KBM-7 (cell line): ENCODE measurements at places on chromosomes 3 and 15.

- no peak for DNase-seq
These were observed 220.9 kb downstream of the SLC9A9 start for GRCh38 chr3:143627336-143627735.

GRCh38 chr3:144431134-144431533, 459.5 kb downstream of the DIPK2A start:
- no peak for DNase-seq

GRCh38 chr15:80978685-80979329, 10.8 kb downstream of the MESD start:
- no peak for DNase-seq

DNA sequence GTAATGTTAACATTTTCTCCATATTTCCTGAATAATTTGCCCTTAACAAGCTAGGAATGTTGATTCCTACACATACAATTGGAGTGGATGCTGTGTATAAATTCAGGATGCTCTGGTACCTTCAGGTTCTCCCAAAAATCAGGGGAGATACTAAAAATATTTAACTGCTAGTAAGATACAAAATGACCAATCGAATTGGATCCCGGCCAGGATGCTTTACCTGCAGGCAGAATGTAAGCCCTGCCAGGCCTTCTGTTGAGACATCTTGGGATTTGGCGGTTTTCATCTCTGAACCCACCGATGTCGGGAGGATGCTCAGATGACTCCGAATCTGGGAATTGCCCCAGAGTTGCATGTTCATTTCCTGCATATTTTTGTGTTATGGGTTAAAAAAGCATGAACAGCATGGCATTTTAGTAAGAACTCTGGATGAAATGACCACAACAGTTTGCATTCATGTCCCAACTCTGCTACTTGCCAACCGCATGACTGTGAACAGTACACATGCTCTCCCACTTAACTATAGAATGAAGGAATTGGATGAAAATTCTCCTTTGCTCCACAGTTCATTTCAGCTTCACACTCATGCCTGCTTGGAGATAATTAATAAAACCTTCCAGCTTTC, 241.4 kb upstream of the TBL1XR1 start:
- DNase-seq = no peak

GRCh38 chr3:89344076-89344475, 236.7 kb downstream of the EPHA3 start:
- no peak for DNase-seq

DNA sequence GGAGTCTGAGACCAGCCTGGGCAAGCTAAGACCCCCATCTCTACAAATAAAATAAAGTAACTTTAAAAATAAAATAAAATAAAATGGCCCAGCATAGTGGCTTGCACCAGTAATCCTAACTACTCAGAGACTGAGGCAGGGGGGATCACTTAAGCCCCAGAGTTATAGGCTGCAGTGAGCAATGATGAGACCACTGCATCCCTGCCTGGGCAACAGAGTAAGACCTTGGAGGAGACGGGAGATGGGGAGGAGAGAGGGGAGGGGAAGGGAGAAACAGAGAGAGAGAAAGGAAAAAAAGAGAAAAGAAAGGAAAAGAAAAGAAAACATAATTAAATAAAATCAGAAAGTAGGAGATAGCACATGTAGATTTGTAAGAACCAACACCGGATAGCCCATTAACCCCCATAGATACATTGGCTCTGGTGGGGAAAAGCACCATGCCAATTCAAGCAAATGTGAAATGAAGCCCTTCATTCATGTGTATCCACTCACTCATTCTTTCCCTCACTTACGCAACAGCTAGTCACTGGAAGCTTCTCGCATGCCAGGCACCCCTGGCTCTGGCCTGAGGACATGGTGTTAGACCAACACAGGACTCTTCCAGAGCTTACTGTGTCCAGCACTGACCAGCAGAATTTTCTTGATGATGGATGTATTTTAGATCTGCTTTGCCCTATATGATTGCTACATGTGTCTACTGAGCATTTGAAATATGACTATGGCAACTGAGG, 183.2 kb downstream of the MAGI1 start:
- DNase-seq = no peak

DNA sequence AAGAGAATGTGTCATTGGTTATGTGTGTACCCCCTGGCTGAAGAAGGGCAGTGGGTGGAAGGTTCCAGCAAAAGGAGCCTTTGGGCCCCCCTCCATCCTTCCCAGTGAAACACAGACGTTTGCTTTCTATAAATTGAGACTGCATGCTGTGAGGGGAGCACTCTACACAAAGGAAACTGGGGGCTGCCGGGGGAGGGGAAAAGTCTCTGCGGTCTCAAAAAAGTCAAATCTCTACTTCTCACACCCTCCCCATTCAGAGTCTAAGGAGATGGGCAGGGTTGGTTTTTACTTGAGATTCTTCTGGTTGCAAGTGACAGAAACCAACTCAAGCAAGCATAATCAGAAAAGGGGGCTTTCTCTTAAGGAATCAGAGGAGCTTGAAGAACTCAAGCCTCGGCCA, 50.1 kb upstream of the TLE3 start:
- DNase-seq = peak; percentile 76

DNA sequence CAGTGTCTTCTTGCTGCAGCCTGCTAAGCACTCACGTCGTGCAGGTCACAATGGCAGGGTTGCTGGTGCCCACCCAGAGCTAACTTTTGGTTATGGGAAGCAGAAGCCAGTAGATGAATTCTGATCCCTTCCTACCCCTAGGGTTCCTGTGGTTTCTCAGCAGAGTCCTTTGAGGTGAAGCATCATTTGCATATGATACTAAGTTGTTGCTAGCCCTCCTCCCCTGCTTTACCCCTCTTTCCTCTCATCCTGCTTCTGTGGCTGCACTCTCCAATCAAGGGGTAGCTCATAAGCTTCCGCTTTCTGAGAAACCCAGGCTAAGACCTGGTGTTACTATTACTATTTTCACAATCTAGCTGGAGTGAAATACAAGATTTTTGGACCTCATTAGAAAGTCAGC, 22.1 kb upstream of the HEG1 start:
- DNase-seq = peak; percentile 33

DNA sequence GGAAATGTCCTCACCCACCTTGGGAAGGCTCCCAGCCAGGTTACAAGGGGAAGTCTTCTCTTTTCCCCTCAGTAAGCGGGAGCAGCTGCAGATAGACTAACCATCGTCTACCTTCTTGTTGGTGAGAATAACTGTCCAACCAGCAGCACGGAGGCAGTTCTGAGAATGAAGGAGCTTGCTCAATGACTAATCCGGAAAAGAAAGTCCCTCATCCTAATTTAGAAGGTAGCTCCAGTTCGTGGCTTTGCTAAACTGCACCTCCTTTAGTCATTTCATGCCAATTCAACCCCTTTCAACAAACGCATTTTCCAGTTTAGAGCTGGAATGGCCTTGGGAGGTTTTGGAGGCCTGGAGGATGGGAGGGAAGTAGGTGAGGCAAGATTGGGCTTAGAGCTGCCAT, 527.4 kb upstream of the PROK2 start:
- peak; percentile 45 for DNase-seq

DNA sequence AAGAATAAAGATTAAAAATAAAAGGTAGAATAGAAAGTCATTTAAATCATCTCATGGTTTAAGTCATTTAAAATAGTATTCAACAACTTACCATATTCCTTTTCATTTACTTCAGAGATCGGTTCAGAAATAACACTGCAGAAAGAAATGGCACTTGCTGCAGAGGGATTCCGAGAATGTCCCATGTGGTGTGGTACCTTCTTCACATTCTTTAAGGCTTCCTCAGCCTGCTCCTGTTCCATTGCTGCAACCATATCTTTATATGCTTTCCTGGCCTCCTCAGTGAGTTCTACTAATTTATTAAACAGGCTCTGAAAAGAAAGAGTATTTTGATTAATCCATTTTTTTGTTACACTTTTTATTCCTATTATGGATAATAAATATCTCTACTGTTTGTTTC, 32.6 kb upstream of the SHC4 start:
- DNase-seq = no peak

- no peak for DNase-seq
These were observed 16.5 kb downstream of the SEMA7A start for GRCh38 chr15:74417225-74417624.

DNA sequence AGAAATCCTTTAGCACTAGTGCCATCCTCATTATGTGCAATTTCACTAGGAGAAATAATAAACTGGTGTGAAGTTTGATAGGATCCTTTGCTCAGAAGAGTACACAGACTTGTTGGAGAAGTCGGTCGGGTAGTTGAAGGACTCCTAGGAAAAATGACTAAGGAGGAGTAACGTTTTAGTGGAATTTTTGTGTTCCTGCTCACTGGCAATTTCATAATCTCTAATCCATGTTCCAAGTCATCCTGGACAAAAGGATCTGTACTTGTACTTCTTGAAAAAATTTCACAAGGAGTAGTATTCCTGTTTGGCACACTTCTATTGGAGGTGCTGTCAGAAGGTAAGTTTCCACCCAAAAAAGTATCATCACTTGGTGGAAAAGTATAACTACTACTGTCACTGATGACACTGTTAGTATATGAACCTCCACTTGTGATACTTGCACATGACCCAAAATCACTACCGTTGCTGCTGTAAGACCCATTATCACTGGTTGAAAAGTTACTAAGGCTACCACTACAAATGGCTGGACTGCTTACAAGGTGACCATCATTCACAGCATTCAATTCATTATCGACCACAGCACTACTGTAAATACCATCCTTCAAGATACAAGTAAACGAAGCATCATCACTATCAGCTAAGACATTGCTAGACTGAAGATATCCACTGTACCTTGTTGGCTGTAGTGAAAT, 77.4 kb downstream of the NEDD4 start:
- no peak for DNase-seq
